CD4-positive, alpha-beta T cell treated with Interleukin-6 at 100 ng/mL for 8 hours (primary cell): ENCODE measurements at places on chromosomes 1 and 21.

DNA sequence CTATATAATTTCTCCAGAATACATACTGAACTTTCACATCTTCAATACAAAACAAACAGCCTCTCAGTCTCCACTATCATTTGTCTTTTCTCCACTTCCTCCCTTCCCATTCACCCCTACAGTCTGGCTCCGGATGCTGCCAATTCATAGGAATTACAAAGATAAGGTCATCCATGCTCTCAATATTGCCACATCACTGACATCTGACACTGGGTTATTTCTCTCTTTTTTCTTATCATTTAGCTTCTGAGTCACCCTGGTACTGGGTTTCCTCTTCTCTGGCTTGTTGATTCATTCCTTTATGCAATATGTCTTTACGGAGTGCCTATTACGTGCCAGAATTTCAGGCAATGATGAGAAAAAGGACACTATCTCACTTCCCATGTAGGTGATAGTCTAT lies 3.1 kb upstream of the SH3BP5L start:
- no peak for DNase-seq

GRCh38 chr1:26020330-26020768 lies 1.2 kb upstream of the EXTL1 start:
- DNase-seq, result no peak

GRCh38 chr21:27250366-27250765 lies 283.5 kb upstream of the ADAMTS5 start:
- DNase-seq, result no peak

- DNase-seq, result no peak
These were observed 73.8 kb downstream of the BCAR3 start for GRCh38 chr1:93607814-93608186.

GRCh38 chr1:158024737-158025136 lies 31.3 kb downstream of the KIRREL1 start:
- no peak for DNase-seq

- DNase-seq, result no peak
These were observed 1.1 kb upstream of the POU3F1 start for GRCh38 chr1:38047603-38048141.

DNA sequence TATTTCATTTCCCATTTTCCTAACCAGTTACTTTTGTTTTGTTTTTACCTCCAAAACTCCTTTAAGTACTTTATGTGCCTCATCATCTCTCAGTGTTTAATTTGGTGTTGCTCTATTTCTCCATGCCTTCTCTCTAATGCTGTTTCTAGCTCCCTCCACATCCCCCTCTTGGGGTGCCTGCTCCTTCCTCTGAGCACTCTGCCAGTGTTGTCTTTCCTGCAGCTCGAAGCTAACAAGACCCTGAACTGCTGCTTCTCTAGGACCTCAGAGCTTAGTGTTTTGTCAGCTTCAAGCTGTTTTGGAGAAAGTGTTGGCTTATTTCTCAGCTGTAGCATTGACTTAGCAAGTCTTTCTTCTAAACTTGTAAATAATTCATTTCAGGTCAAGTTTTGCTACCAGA lies 290.6 kb downstream of the DPYD start:
- no peak for DNase-seq

DNA sequence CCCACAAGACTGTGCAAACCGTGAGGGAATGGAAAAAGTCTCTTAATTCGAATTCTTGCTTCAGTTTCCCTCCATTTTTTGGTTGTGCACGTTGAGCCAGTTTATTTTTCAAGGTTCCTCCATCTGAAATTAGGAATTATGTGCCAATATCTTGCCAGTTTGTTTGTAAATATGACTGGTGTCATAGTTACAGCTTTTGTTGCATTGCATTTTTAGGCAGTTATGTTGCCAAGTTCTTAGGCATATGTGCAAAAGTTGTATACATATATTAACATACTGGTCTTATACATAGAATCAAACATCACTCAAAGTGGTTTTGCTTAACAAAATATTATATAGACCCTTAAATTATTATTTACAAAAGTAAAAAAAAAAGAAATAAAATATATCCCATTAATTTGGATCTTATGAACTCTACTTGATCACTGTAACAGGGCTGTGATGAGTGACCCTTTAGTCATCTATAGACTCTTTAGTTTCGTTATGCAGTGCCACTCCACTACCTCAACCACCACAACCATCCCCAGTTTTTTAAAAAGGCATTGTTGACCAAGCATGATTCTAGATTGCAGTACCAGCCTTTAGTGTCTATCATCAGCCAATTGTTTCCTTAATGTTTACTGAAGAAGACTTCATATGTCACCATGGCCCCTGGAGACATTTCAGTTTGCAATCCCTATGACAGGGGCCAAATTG lies 20.9 kb upstream of the DYNLT5 start:
- no peak for DNase-seq
